Left hindlimb (tissue), 1 donor: ENCODE measurements at places on chromosomes 11 and 22.

GRCh38 chr22:40684728-40685127 is 5.4 kb downstream of the MCHR1 start:
- no peak for DNase-seq

DNA sequence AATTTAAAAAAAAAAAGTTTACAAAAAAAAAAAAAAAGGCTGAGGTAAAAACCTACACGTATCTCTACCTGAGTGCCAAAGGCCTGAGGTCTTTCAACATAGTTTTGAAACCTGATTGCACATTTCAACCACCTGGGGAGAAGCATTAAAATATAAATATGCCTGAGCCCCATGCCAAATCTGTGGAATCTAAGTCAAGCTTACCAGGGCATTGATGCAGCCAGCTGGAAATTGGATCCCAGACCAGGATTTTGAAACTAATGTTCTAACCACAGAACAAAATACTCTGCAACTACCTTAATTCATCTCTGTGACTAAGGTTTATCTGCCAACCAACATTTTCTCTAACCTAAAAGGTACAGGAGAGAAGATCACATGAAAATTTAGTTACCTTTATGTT is 38.8 kb upstream of the CHRNA10 start:
- DNase-seq, result no peak

DNA sequence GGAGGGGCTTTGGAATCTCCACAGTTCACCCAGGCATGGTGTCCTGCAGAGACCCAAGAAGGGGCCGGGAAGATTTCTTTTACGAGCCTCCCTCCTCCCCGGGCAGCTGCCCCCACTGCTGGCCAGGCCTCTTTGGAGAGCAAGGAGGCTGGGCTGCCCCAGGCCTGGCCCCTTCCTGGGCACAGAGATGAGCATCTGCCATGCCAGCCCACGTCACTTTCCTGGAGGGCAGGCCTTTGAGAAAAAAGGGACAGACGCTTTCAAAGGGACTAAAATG is 60.5 kb upstream of the FGF3 start:
- no peak for DNase-seq

DNA sequence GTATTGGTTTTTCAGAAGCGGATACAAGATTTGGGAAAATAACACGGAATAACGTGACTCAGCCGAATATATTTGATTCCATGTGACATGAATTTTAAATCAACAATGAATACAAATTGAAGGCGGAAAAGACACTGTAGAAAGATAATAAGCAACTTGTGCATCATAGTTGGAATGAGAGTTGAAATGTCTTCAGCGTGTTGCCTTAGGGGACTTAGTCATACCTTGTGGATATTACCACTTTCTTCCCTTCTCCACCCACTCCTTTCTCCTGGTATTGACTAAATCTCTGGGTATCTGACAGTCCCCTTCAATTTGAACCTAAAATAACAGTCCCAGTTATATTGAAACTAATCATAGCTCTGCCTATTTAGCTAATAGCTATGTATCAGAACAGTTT is 2373.1 kb upstream of the RAG2 start:
- DNase-seq, result no peak

DNA sequence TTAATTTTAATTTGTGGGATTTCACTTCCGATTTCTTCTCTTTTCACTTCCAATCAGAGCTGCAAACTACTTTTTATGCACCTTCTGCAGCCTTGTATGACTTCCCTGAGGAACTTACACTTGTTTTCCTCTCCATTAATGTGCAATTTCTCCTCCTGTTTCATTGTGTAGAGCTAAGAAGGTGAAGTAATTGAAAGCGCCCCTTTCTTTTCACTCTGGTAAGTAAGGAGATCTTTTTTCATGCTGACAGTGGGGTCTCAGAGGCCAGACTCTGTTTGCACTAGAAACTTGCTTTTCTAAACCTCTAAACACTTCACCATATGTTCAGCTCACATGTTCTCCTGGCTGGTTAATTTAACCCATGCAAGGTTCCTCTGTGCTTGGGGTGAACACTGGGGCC is 117.0 kb downstream of the FANCF start:
- no peak for DNase-seq

DNA sequence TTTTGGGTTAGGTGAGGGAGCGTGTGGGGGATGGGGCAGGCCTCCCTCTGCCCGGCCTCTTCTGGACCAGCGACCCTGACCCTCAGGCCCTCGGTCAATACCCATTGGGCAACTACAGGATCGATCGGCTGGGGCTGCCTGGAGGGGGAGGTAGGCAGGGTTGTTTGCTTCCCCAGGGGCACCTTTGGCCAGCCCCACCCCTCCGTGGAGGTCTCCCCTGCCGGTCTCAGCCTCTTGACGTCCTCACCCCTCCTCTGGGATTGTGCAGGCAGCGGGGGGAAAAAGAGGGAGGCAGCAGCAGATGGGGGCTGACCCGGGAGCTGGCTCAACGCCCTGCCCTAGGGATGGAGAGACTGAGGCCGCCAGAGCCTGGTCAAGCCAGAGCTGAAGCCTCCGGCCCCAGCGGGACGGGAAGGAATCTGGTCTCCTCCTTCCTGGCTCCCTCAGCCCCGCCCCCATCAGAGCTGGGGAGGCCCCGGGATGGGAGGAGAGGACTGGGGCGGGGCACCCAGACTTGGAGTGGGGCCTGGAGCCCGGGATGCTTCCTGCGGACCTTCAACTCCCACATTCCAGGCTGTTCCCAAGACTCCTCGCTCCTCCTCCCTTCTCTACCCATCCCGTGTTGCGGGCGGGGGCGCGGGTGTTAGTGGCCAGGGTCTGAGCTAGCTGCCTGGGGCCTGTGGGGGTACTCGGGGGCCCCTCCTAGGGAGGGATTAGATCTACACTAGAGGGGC is 14.4 kb upstream of the CDC42EP1 start:
- peak; percentile 96 for DNase-seq

GRCh38 chr11:61349189-61349751 is 12.4 kb downstream of the CYB561A3 start:
- no peak for DNase-seq

DNA sequence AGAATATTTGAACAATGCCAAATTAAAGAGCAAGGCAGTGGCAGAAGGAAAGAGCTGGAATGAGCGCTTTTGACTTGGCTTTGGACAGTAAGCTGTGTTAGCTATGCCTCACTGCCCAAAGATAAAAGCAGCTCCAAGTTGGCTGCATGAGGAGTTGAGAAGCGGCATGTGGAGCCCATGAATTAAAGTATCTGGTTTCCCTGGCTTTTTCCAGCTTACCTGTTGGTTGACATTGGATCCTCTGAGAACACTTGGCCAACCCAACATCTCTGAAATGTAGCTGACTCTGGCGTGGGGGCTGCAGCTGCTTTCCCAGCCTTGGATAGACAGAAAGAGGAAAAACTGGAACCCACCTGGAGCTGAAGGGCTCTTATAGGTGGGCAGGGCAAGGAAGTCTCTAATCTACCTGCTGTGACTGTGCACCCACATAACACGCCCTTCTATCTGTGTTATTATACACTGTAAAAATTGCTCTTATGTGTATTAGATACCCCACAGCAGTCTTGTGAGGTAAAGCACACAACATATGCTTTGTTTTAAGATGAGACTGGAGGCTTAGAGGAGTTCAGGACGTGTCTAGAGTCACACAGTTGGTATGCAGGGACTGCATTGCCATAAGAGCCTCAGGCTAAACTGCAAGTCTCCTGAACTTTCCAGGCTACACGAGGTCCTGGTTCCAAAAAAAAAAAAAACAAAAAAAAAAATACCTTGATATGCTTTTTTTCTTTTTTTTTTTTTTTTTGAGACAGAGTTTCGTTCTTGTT is 5.8 kb downstream of the UBASH3B start:
- no peak for DNase-seq

GRCh38 chr11:68146010-68146540 is 24.9 kb upstream of the CHKA start:
- DNase-seq, result no peak

DNA sequence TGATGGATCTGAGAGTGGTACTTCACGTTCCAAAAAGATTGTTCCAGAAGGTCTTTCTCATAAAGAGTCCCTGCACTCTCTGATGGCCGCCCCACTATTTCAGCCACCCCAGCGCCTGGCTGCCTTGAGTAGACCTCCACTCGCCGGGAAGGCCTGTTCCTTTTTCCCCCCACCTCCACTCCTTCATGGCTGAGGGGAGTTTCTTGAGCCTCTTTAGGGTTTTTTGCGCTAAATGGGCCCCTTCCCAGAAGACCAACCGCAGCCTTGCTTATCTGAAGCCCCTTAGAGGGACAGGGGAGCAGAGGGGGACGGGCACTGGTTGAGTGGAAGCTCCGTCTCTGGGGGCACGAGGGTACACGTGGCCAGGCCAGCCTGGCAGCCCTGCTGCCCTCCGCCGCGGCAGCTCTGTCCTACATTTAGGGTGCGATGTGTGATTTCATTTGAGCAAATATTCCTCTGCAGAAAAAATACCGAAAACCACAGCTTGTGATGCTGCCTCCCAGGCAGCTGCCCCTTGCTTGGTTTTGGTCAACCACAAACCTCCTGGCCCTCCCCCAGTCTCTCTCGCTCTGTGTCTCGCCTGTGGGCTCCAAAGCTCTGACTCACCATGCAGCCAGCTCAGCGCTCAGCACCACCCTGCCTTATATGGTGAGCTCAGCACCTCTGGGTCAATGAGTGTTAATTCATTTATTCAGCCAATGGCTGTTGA is 88.7 kb downstream of the TP53I11 start:
- peak; percentile 86 for DNase-seq

DNA sequence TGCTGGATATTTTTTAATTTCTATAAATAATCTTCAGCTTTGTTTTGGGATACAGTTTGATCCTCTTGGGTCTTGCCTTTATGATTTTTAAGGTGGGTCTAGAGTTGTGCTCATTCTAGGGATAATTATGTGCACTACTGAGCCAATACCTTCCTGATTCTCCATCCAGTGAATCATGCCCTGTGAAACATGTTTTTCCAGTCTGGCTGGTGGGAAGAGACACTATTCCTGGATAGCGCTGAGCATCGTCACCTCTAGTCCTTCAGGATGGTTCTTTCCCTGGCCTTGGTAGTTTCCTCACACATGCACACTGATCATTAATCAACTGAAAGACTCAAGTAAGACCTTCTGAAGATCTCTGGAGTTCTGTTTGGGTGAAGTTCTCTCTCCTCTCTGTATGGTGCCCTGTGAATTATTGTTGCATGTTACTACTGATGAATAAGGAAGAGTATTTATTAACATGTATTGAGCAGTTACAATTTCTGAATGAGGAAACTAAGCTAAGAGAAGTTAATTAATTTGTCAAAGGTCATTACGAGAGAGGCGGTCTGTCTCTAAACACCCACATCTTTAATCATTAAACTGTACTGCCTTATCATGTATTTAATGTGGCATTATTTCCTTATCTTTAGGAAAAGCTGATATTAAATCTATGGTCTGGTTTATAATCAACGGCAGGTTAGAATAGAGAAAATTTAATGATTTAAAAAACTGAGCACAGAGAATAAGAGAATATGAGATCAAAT is 39.1 kb upstream of the LIPT2 start:
- no peak for DNase-seq

GRCh38 chr11:128627666-128628324 is 40.4 kb upstream of the ETS1 start:
- no peak for DNase-seq

DNA sequence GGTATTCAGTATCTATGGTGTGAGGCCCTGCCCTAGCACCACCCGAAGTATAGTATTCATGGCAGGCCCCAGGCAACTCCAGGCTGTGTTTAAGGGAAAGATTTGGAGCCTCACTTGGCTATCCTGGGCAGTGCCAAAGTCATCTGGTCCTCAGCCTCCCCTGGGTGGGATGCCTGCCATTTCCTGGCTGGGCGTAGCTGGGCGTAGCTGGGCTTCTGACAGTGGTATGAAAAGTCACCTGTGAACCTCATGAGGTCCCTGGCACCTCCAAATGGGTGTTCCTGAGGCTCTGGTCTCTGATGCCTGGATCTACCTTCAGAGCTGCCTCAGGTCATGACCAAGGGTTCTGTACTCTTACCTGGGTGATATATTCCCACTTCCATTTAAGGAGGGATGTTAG is 113.0 kb upstream of the PARVA start:
- DNase-seq, result no peak

DNA sequence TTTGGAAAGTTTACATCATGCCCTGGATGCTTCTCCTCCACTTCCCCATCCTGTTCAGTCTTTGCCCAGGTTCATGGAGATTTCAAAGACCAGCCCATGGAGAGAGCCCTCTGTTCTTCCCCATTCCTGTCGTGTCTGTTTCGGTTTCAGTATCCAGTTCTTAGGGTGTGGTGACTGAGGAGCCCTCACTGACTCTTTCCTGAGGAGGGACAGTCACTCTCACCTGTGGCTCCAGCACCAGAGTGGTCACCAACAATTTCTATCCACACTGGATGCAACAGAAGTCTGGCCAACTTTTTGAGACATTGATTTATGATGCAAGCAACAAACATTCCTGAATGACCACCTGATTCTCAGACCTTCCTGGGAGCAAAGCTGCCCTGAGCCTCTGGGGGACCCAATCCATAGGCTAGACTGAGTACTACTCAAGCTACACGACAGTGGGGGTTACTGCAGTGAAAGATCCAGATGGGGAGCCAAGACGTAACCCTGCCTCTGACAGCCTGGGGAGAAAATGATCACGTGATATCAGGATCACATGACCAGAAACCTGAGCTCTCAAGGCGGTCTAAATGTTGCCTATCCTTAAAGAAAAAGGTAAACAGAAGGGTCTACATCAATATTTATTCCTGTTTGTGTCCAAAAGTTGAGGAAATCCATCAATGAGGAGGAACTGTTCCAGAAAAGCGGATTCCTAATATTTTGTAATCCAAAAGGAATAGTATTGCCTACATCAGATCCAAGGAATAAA is 76.2 kb upstream of the VPREB1 start:
- DNase-seq, result no peak

GRCh38 chr22:38837414-38837928 is 6.4 kb downstream of the NPTXR start:
- DNase-seq, result no peak

DNA sequence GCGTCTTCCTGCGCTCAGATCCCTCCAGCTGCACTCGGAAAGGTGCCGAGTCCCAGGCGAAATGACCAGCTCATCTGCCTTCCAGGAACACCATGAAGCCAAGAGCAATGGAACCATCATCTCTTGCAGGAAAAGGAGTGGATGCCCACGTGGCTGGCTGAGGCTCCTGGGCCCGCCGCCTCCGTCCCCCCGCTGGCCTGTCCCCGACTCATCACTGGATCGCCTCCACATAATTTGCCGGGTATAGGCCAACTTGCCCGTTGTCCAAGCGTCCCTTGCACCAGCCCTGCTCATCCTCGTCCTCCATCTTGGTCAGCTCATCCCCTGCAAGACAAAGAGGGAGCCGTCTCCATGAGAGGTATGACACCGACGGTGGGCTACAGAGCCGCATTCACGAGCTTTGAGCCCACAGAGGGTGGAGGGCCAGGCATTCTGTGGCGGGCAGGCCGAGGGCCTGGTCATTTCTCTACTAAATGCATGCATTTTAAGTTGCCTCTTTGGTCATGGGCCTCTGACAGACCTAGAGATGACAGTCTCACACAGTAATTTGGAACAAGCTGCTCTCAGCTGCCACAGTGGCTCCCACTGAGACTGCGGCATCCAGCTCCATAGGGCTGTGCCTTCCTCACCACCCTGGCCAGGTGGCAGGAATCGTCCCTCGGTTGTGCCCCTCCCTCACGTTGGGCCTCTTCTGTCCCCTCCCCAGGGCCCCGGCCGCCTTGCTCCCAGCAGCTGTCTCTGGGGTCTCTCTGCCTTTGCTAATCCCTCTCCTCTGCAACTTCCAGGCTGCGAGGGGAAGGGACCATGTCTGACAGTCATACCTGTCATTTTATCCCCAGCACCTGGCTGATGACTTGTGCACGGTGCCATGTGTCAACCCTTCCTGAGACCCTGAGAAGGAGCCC is 14.3 kb upstream of the ARFGAP3 start:
- DNase-seq, result no peak

GRCh38 chr22:31343235-31344191 is 2.6 kb downstream of the PATZ1 start:
- no peak for DNase-seq
